ENCODE measurements at places on chromosomes 7 and 10. TPM values are rescaled to one million over a fixed set of nuclear protein-coding genes. Genes with fewer than 3 reads are reported as not detected.

The CPN1 gene
- 2.5 TPM for polyA plus RNA-seq

The NPFFR1 gene
- 0.10 TPM for polyA plus RNA-seq

The CFAP46 gene
- 10.6 TPM for polyA plus RNA-seq

The FBXW4 gene
- polyA plus RNA-seq, result 54.6 TPM

The CFAP70 gene
- polyA plus RNA-seq, result 2.7 TPM

The OR2A1 gene
- polyA plus RNA-seq, result 1.0 TPM

The KCP gene
- polyA plus RNA-seq, result 13.0 TPM

The PLA2G12B gene
- 7.2 TPM for polyA plus RNA-seq

The INTS15 gene
- polyA plus RNA-seq, result 31.8 TPM

- DNase-seq, result no peak
These were observed 68.9 kb upstream of the ADO start for GRCh38 chr10:62735464-62736167.

GRCh38 chr7:135878284-135878683, 98.9 kb downstream of the MTPN start:
- no peak for DNase-seq

GRCh38 chr7:121410829-121411596, 14.9 kb upstream of the FAM3C start:
- DNase-seq, result no peak

DNA sequence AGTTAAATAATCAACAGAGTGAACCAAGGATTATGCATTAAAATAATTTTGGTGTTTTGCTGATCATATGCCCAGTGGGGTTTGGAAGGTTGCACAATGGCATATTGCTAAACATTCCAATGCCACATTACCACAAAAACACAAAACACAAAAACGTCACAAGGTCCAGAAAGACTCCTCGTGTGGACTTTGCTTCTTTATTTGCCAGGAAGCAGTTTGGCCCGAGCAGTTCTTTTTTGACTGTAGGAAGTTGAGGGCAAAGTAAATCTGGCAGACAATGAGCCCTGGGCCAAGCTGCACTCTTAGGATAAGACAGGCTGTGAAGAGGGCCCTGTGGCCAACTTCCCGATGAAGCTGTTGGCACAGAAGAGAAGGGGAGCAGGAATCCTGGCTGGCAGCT, 39.2 kb upstream of the SLC35B4 start:
- DNase-seq, result no peak

GRCh38 chr7:15906436-15906835, 220.0 kb upstream of the MEOX2 start:
- DNase-seq, result no peak

DNA sequence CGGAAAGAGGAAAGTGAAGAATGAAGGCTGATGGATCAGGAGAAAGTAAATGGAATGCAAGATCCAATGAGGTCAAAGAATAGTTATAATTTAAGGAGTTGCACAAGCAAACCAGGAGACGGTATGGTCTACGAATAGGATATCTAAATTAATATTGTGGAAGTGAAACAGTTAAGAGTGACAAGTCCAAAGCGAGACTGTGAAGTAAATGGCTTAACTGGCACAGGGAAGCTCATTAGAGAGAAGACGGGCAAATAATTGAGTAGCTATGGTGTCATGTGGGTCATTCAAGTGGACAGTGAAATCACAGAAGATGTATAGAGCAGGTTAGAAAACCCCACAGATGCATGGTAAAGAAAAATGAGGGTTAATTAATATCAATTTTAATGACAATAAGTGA, 3.2 kb downstream of the CYP51A1 start:
- no peak for DNase-seq

DNA sequence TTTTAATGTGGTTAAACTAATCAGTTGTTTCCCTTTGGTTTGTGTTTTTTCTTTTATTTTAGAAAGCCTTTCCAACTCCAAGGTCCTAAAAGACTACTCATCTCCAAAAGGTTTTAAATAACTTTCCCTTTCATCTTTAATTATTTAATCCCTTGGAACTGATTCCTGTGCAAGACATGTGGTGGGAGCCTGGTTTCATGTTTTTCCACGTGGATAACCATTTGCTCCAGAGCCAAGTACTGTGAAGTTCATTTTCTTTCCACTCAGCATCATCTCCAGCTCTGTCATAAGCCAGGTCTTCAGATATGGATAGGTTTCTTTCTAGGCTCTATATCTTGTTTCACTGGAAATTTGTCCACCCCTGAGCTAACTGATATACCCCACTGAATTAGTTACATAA, 16.7 kb downstream of the PPP1R3C start:
- DNase-seq, result no peak

DNA sequence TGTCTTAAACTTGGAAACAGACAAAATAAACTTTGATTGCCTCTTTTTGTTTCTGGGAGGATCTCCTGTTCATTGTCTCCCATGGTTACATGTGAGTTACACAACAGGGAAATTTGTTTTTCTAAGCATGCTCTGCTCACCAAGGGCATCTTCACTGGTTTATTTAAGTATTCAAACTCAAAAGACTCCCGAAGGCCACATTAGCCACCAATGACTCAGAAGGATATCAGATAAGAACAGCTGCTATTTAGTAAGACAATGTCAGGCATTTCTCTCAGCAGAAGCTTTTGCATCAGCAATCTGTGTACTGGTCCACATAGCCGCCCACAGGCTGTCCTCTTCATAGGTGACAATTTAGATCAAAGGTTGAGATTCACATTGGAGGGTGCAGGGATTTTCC, 19.3 kb downstream of the OR6B1 start:
- no peak for DNase-seq

GRCh38 chr7:132410385-132410784, 165.9 kb downstream of the PLXNA4 start:
- DNase-seq, result no peak

- DNase-seq, result no peak
These were observed 44.7 kb downstream of the PTPRN2 start for GRCh38 chr7:158542651-158543566.

DNA sequence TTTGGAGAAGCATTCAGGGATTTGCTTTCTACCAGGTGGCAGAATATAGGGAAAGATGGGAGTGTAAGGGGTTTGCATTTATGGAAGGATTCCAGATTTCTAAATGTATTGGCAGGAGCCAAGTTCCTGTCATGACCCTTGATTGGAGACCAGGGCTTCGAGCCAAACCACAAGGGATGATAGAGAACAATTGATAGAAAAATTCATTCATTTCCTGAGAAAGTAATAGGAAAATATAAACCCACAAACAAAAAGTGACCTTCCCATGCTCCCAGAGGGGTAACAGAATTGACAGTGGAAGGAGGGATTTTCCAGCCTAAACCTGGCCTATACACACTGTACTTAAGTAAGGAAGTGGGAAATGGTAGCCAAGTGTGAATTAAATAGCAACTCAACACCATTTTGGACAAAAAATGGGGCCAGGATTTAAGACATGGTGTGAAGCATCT, 22.4 kb upstream of the IFIT2 start:
- no peak for DNase-seq

GRCh38 chr10:52759154-52759553, 13.4 kb downstream of the MBL2 start:
- no peak for DNase-seq

GRCh38 chr7:1944619-1945210, 274.6 kb downstream of the ELFN1 start:
- DNase-seq, result no peak
